Renal cortical epithelial cell (primary cell): ENCODE measurements at places on chromosomes 7 and 10.

DNA sequence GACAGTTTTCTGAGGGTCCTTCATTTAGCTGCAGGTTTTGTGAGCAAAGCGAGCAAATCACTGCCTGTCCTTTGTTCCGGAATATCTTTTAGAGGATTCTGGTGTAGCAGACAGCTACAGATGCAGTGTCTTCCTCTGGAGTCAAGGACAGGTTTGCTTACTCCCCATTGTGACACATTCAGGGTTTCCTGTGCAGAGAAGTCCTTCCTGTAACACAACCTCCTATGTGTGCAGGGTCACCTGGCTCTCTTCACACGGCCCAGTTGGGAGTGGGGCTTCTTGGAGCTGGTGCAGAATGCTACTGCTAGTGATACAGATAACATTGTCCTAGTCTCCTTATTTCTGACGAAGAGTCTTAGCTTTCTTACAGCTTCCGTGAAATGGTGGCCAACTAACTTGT lies 47.9 kb downstream of the RBM33 start:
- DNase-seq = no peak

DNA sequence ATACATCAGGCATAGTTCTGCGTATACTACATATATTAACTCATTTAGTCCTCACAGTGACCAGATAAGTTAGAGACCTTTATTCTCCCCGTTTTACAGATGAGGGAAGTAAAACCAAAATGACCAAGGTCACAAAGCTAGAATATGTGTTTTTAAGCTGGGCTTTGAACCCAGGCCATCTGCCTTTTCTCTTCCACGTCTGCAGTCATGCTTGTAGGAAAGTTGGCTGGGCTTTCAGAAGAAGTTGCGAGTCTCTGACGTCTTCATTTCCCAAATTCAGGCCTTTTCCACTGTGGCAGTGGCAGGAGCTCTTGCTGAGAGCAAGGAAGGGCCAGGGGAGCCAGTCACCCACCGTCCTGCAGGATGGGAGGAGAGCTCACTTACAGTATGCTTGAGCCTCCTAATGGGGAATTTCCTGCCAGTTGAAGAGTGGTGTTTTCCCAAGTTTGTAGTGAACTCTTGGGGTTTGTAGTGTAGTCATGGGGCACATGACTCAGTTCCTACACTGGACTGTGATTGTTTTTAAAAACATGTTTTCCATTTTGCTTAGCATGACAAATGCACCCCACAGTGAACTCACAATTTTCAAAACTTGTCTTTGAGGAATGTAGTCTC lies 34.2 kb downstream of the CYP17A1 start:
- peak; percentile 94 for DNase-seq

DNA sequence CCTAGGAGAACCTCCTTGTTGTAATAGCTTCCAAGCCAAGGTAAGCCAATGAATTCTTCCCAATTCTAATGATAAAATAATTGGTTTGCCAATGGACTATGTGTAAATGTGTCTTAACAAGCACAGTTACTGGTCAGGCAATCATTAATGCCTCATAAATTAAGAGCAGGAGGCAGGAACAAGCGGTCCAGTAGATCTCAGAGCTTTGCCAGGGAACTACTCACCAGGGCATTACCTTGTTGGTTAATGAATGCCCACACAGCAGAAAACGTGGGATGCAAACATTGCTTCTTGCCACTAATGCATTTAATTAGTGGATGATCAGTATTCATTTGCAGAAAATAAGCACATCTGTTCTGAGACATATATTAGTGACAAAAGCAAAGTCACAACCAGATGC lies 26.7 kb upstream of the ZNF800 start:
- DNase-seq = peak; percentile 88

DNA sequence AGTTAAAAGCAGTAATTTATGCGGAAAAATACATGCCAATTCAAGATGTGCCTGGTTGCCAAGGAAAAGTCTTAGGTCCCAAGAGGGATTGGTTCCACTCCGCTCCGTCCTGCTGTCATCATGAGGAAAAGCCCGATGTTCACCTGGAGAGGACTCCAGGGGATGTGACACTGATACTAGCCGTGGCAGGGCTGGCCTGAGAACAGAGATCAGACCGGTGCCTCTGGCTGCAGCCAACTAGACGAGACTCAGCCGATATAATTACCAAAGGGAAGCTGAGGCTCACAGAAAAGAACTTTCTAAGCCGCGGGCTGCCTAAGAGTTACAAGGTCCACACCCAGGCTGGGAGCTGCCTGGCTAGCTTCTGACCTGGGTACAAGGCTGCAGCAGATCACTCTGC lies 81.3 kb upstream of the UNC5B start:
- no peak for DNase-seq

DNA sequence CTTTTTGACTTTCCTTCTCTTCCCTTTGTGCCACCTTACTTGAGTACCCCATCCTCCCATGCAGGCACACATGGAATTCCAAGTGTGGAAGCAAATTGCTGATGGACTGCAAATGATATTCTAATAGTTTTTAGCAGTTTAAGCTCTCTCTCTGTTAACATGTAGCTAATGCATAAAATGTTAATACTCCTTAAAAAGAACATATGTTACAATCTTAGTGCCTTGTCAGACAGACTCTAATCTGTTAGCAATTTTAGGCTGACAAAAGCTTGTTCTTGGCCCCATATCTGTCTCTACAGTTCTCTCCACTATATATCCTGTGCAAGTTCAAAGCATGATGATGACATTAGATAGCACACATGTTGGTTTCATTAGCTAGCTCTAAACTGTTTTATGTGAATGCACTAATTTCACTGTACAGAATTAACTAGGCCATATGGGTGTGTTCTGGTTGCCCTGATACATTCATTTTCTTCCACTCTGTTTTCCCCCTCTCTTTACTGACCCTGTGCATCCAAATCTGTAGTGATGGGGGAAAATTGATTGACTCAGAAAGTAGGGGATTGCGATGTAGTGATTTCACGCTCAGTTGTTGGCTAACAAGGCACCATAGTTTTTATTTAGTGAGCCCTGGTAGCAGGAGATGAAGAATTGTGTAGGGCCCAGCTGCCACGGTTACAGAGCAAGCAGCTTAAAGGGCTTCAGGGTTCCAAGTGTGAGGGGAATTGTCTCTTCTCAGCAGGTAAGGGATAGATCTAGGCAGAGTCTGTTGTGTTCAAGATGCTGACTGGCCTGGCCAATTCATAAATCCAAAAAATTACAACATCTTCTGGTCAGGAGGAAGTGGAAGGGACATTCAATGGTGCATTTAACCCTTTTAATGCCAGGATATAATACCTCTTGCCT lies 114.6 kb upstream of the FZD1 start:
- DNase-seq = no peak

- DNase-seq = no peak
Measured at GRCh38 chr7:151039850-151040548, 8.3 kb upstream of the ASIC3 start.

DNA sequence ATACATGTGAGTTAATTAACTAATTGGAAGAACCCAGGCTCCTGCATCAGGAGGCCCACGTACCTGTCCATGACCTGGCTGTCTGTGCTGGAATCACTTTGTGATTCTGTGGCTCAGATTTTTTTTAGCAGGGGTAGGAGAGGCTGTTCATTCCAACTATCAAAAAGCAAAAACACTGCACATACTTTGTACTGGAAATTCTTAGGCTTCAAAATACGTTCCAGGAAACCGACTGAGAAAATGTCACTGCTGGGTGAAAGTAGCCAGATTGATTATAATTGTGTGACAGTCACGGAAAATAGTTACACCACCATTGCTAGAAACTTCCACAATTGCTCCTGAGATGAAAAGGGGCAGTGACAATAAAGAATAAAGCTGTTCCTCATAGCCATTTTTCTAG lies 91.0 kb downstream of the SLC16A9 start:
- no peak for DNase-seq

GRCh38 chr7:47991741-47992311 lies 12.4 kb upstream of the HUS1 start:
- DNase-seq = peak; percentile 40

DNA sequence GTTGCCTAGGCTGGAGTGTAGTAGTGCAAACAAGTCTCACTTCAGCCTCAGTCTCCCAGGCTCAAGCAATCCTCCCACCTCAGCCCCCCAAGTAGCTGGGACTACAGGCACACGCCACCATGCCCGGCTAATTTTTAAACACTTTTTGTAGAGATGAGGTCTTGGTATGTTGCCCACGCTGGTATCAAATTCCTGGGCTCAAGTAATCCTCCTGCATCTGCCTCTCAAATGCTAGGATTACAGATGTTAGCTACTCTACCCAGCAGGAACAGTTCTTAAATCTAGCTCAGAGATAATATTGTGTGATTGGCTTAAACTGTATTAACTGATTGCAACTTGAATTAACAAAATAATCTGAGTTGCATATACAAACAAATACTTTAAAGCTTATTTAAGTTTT lies 82.9 kb downstream of the CDK14 start:
- no peak for DNase-seq
